ENCODE measurements at places on chromosomes 1 and 21.

GRCh38 chr1:245201827-245202226 is 47.0 kb downstream of the KIF26B start:
- DNase-seq = no peak

DNA sequence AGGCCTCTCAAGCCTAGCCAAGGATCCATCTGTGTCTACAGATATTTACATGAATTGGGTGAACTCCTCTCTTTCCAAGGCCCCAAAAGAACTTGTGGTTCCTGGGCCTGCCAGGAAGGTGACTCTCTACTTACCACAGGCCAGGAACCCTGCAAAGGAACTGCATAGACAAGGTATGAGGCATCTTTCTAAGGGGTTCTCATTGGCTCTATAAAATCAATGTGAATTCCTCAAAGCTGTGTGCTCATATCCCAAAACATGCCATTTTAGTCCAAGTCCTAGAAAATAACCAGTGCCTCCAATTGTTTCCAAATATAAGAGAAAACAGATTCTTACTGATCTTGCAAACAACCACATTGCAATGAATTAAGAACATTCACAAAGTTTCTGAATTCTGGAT is 39.9 kb upstream of the RGL1 start:
- no peak for DNase-seq

DNA sequence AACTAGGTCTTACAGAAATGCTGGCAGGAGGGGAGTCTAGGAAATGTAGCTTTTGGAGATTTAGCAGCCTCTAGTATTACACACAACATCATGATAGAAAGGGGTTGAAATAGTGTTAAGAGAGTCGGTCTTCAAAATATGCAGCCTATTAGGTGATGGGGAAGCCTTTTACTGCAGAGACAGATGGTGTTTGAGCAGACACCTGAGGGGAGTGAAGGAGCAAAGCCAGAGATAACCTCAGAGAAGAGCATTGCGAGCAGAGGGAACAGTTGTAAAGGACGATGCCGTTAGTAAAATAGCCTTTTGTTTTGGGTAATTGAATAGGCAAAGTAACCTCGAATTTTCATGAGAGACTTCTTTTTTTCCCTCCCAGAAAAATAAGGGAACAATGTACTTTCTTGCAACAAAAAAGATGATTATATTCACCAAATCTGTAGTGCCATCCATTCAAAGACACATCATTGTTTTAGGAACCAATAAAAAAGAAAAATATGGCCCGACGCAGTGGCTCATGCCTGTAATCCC is 66.3 kb upstream of the KIF1B start:
- peak; percentile 89 for DNase-seq

- DNase-seq = no peak
These were observed 256.2 kb downstream of the DISC1 start for GRCh38 chr1:231882790-231883189.

DNA sequence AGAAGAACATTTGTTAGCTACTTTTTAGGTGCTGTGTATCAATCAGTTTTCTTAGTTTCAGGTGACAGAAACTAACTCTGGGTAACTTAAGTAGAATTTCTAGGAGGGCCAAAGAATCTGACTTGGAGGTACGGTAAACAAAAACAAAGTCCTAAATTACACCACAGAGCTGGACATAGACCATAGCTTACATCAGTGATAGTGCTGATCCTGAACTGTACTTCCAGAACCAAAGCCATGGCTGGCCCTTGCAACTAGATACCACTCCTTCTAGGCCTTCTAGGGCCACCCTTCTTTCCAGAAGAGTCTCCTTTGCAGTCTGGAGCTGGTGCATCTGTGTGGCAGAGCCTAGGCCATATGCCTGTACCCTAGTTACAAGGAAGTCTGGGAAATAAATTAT is 94.5 kb downstream of the OLFML2B start:
- no peak for DNase-seq
